Coronary artery (tissue), 2 donors: ENCODE measurements at places on chromosomes 4 and X.

- no peak for DNase-seq
Measured at GRCh38 chrX:150573702-150574101, 5.3 kb downstream of the MTM1 start.

DNA sequence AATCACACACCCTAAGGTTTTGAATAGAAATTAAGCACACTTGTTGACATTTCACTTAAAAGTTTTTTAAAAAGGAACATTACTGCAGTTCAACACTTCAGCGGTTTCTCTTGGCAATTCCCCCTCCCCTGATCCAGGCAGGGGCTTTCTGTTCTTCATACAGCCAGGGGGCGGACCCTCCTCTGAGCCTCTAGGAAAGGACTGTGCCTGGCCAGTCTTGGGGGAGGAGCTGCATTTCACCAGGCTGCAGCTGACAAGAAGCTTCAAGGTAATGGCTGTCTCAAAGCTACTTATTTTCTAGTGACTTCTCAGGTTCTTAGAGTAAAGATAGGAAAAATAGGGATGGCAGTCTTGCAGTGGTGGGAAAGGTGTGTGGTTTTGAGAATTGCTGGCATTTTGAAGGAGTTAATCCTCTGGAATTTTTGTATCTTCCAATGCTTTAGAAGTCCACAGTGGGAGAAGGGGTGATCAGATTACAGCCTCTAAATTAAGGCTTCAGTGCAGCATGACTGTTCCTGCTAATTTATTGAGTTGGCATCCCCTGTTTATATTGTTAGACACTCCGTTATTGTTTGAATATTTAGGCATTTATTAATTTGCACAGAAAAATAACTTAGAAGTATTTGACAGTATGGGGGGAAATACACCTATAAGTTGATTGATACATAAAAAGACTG, 33.5 kb downstream of the PWWP3B start:
- DNase-seq = no peak

DNA sequence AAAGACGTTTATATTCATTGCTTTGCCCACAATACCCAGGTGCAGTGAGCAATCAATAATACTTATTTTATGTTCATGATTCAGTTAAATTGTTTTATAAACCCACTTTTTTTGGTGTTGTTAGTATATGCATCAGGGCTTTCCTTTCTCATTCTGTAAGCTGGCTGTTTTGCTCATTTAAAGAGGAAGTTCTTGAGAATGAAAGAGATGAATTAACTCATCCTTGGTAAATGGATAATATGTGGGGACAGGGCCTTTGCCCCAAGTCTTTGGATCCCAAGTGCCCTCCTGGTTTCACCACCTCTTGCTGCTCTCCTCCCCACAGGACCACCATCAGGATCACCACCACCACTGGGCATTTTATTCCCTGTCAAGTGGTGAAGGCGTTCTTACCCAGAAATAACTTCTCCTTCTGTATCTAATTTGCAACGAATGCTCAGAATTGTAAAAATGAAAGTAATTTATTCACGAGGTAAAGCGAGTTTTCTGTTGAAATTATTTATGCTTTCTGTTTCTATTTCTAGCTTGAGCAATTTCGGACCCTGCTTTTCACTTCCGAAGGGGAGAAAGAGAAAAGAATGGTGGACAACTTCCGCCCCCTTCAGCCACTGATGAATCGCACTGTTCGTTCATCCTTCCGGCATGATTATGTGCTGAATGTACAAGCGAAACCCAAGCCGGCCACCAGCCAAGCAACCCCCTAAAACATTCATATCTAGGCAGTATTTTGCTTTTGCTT, 8.2 kb upstream of the ZRSR2 start:
- no peak for DNase-seq

DNA sequence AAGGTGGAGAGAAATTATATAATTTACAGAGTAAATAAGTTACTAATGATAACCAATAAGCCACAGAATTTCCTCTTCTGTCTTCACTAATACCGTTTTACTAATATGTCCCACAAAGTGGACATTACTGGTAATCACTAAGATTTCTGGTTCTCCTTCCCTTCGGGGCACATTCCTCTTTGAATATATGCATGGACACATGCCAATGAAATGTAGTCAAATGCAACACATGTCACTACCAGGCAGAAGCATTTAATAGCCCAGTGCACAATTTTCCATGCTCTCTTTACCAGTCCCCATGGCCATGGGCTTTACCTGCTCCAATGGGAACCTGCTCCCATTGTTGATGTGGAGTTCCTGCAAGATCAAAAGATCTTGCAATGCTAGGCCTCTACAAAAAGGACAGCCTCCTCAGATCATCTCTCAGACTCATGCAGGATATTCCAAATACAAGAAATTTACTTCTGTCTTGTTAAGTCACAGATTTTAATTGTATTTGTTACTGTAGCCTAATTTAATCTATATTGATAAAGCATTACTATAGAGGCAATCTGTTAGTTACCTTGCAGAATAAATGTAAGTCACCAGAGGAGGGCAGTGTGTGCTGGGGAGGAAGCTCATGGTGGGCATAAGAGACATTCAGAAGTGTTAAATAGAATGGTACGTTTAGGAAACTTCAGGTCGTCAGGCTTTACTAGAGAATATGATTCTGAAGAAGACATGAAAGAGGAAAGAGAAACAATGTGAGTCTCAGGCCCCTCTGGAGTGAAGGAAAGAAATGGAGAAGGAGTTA, 37.1 kb upstream of the INPP4B start:
- no peak for DNase-seq

- DNase-seq = no peak
Measured at GRCh38 chr4:1777822-1778641, 15.1 kb upstream of the FGFR3 start.

- no peak for DNase-seq
Measured at GRCh38 chrX:107826238-107827029, 768 bp downstream of the MID2 start.

DNA sequence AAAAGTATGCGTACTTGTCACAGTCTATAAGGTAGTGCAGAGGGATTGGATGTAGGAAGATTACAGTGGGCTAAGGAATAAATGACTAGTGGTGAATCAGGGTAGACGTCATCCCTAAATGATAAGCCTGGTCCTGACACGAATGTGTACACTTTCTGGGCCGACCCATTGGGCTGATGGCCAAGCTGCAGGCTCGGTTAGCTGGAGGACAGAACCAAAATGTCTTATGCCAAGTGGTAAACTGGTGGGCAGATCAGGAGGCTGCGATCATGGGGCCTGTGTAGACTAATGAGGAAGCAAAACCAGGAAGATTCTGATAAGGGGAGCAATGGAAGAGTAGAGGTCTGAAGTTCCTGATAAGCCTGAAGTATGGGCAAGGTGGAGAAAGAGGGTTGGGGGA, 272.8 kb upstream of the GATB start:
- peak; percentile 45 for DNase-seq

GRCh38 chr4:8905773-8906667, 34.4 kb upstream of the HMX1 start:
- DNase-seq = peak; percentile 52

DNA sequence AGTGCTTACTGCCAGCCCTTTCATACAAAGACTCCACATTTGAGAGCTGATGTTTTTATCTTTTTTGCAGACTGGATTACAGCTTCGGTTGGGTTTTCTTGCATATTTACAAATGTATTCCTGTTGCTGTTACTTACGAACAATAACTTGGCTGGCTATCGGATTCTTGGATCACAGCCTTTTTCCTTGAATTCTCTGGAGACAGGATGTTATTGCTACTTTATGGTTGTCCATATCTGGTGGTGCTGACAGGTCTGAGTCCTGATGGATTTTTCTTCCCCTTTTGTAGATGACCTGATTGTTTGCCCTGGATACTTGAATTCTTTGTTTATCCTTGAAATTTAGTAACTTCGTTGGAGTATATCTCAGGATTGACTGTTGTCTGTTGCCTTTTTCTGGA, 77.7 kb downstream of the PDK3 start:
- DNase-seq = no peak

DNA sequence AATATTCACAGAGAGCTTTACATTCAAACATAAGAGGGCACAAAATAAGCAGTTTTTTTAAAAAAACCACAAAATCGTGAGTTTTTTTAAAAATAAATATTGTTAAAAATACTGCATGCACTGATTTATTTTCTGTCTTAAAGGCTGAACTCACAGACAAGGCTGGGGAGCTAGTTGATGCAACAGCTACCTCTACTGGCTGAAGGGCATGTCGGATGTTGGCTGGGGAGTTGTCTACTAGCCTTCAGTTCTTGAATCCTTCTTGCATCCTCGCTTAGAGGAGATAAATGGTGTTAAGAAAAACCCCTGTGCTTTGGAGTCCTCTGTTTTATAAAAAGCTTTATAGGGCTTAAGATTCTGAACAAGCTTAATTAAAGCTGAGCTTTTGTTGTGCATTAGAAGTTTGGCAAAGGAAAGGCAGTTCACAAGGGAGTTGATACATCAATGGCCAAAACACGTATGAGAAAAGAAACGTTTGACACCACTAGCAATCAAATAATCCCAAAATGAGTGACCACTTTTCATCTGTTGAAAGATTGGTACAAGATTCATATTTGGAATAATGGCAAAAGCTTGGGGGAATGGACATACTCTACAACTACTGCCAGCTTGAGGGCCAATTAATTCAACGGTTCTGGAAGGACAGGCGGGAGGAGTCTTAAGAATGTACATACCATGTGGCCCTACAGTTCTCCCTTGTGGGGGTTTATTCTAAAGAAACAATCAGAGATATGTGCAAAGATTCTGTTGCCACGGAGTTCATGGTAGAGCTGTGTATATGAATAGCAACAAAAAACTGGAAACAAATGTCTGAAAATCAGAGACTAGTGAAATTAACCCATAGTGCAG, 94.7 kb downstream of the SEL1L3 start:
- DNase-seq = no peak

GRCh38 chr4:98618680-98619079, 39.7 kb downstream of the TSPAN5 start:
- DNase-seq = no peak

DNA sequence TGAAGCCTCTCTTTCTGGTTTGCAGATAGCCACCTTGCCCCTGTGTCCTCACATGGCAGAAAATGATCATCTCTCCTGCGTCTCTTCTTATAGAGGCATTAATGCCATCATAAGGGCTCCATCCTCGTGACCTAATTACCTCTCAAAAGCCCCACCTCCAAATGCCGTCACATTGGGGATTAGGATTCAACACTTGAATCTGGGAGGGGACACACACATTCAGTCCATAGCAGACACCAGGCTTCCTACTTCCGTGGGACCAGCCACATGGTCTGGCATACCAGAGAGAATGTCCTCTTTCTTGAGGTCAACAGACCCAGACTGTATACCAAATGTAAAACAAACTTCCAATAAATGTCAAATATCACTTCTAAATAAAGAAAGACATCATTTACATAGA, 82.3 kb upstream of the S100G start:
- DNase-seq = no peak

- no peak for DNase-seq
Measured at GRCh38 chr4:95190751-95191436, 357.9 kb downstream of the UNC5C start.

- DNase-seq = no peak
Measured at GRCh38 chr4:20474119-20474518, 222.4 kb downstream of the SLIT2 start.

DNA sequence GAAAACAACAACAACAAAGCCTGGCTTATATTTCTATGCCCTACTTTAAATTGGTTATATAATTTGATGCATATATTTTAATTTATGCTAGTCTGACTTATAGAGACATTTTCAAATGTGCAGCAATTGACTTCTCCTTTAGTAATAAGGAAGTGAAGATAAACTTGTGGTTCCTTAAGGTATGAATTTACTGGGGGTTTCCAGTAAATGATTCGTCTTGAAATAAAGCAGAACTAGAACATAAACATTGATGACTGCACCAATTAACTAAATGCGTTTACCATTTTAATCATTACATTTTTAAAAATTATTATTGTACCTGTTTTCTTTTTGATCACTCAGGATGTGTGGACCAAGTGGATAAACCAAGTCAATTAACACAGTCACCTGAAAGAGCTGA, 99.6 kb upstream of the CCSER1 start:
- DNase-seq = no peak

GRCh38 chr4:35818520-35818919, 425.8 kb downstream of the ARAP2 start:
- no peak for DNase-seq

GRCh38 chrX:79167462-79167861, 23.0 kb downstream of the GPR174 start:
- no peak for DNase-seq

DNA sequence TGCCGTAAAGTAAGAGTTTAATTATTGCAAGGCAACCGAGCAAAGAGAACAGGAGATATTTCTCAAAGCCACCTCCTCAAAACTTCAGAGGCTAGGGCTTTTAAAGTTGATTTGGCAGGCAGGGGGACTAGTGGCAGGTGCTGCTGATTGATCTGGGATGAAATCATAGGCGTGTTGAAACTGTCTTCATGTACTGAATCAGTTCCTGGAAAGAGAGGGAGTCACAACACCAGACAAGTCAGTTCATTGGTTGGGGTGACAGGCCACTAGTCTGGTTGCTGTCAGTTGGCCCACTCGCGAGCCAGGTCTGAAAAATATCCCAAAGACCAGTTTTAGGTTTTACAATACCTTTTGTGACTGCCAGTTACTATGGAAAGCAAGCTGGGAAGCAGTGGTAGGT, 10.8 kb upstream of the VCX3A start:
- no peak for DNase-seq

DNA sequence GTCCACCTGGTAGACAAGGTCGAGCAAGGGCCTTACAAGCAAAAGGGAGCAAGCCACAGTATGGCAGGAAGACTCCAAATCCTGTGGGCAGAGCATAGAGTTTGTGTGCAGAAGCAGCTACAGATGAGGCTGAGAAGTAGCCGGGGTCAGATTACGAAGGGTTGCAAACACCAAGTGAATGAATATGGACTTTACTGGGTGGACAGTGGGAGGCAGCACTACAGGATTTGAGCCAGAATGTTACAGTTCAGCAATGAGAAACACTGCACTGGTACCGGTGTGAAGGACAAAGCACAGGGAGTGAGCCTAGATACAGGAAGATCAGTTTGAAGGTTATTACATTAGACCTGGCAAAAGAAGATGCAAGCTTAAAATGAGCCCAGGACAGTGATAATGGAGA, 46.1 kb upstream of the HOPX start:
- DNase-seq = no peak

DNA sequence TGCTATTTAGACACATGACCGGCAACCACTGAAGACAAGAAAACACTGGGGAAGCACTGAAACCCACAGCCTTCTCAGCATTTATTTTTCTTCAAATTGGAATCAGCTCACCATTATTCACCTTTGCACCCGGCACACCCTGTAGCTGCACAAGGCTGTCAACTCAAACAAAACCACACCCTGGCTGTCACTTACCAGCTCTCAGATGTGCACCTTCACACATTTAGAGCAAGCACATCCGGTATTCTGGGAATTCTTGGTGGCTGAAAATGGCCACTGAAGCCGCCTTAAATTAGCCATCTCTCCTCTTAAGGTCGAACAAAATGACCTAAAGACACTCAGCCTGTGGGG, 5.9 kb downstream of the ZFYVE28 start:
- DNase-seq = no peak

GRCh38 chr4:37682701-37683401, 3.3 kb downstream of the RELL1 start:
- no peak for DNase-seq

GRCh38 chr4:80043541-80043940, 29.5 kb downstream of the ANTXR2 start:
- DNase-seq = no peak
